ENCODE measurements at places on chromosomes 2 and 18.
A peak's percentile ranks its signal among the peaks of the same experiment; 100 is the strongest.

GRCh38 chr2:38233231-38233983, 143.7 kb downstream of the ATL2 start:
- no peak for DNase-seq

- DNase-seq = no peak
These were observed 129.9 kb upstream of the TFPI start for GRCh38 chr2:187684174-187684573.

GRCh38 chr2:191499874-191500565, 177.9 kb upstream of the NABP1 start:
- no peak for DNase-seq

GRCh38 chr18:58276789-58277739, 233.0 kb downstream of the NEDD4L start:
- no peak for DNase-seq

GRCh38 chr2:43642363-43642762, 5.3 kb downstream of the PLEKHH2 start:
- peak; percentile 21 for DNase-seq

DNA sequence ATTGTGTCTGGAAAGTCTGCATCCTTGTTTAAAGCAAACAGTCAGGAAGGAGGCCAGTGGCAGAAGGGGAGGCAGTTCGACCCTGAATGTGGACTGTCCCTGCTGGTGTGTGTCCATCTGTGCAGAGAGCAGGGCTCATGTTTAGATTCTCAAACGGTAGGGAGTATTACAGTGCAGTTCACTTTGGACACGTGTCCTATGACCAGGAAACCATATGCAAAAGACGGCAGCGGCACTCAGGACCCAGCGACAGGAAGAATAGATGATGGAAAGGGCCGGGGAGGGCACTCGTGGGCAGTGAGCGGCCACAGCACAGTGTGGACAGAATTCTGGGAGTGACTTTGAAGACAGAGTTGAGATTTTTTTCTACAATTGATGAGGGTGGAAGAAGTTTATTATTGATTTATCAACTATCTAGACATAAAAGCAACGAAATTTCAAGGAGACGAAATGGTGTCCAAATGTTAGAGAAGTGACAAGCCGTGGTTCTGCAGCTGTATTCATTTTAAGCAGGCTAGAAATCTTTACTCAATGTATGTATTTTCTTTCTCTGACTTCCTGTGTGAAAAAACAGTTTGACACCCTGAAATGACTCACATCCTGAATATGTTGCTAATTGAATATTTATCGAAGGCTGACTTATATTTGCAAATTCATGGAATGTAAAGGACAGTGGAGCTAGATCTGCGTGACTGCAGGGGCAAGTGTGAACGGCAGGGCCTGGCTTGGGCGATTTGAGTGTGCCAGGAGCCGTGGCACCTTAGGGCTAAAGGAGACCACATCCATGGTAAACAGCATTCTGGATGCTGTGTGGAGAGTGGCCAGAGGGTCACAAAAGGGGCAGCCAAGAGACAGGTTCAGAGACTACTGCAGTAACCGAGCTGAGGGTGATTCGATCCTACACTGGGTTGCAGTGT, 214.2 kb downstream of the PTGR3 start:
- peak; percentile 35 for DNase-seq

DNA sequence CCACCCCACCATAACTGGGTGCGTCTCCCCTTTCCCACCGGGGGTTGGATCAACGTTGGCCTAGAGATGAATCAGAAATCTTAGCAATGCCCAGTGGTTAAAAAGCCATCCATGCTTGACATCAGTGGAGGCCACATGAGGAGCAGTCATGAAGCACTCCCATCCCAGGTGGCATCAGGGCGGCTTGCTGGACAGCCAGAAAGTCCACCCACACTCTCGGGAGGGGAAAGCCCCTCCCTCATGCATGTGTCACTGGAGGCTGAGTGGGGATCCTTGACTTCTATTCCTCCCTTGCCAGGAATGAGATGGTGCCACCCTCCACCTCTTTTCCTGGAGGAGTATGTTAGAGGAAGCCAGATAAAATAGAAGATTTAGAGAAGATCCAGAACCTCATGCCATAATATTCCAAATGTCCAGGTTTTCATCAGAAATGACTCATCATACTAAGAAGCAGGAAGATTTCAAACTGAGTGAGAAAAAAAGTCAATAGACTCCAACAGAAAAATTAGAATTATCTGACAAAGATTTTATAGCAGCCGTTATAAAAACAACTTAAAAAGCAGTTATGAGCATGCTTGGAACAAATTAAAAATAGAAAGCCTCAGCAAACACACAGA, 507.1 kb upstream of the ID2 start:
- DNase-seq = no peak

- no peak for DNase-seq
These were observed 6.7 kb downstream of the UXS1 start for GRCh38 chr2:106187273-106187891.

GRCh38 chr2:65053199-65053598, 3.0 kb upstream of the CEP68 start:
- peak; percentile 72 for DNase-seq

DNA sequence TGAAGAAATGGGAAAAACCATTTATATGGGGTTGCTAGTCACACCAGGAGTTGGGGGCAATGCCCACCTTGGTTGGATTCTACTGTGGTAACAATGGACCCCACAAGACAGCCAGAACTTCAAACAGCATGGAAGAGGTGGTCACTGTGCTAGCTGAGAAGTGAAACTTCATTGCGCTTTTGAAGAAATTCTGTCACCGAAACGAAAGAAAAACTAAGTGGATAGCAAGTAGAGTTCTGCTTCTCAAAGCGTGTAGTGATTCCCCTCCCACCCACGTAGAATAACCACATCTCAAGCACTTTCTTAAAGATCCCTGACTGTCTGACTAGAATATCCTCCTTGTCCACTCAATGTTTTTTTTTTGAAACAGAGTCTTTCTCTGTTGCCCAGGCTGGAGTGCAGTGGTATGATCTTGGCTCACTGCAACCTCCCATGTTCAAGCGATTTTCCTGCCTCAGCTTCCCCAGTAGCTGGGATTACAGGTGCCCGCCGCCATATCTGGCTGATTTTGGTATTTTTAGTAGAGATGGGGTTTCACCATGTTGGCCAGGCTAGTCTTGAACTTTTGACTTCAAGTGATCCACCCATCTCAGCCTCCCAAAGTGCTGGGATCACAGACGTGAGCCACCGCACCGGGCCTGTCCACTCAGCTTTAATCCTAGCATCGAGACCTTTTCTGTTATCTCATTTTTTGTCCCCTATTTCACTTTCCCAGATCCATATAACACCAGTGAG, 30.1 kb upstream of the CCL20 start:
- DNase-seq = no peak

- DNase-seq = peak; percentile 47
These were observed 544.2 kb downstream of the SATB2 start for GRCh38 chr2:198913394-198914152.

DNA sequence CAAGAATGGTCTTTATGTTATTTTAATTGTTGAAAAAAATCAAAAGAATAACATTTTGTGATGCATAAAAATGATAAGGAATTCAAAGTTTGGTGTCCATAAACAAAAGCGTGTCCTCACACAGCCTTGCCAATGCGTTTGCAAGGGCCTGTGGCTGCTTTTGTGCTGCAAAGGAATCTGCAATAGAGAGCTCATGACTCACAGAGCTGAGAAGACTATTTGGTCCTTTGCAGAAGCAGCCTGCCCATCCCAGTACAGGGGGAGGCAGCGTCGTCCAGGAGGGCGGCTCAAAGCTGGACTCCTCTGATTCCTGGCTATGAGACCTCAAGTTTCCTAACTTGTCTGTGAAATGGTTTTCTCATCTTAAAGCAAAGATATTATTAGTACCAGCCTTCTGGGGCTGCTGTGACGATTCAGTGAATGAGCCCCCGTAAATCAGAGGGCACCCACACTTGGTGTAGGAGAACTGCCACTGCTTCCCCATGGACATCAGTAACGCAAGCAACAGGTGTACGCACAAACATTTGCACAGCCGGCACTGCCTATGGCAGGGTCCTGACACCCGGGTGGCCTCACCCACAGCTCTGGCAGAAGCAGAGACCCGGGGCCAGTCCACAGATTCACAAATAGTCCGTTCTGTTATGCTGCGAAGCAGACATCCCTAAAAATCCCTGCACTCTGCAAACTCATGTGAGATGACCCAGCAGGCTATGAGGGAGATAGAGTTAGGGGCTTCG, 70.6 kb upstream of the ASAP2 start:
- no peak for DNase-seq

DNA sequence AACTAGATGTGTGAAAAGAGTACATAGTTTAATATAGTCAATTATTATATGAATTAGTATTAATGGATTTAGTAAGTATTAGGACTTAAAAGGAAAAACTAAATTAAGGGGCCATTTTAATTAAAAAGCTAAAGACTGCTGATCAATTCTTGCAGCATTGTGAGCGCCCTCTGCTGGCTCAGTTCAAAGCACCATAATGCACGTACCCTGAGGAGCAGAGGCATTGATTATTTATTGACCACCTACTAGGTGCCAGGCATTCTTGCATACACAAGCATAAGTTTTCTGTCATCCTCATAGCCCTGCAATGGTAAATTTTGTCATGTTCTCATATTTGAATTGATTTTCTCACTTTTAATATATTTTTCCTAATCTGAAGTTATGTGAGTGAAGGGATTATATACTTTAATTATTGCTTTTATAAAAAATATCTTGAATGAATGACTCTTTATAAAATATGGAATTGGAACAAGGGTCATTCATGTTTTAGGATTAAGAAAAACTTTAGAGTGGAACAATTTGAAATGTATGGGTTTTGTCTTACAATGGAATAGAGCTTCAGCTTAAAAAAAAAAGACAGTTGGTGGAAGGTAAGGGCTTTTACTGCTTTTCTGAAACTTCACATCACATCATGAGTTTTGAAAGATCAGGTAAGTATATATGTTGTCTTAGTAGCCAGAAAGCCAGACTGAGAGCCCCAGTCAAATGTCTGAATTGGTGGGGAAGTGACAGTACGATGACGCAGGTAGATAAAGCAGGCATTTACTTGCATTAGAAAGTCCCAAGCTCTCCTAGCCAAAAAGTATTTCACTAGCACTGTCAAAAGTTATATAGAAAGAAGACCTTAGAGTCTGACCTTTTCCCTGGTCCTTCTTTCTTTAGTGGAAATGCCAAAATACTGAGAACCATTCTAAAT, 9.7 kb downstream of the ITGA4 start:
- peak; percentile 85 for DNase-seq

- DNase-seq = no peak
These were observed 43.2 kb upstream of the GLS start for GRCh38 chr2:190837420-190837819.

GRCh38 chr2:9110893-9111569, 95.6 kb upstream of the ASAP2 start:
- no peak for DNase-seq

DNA sequence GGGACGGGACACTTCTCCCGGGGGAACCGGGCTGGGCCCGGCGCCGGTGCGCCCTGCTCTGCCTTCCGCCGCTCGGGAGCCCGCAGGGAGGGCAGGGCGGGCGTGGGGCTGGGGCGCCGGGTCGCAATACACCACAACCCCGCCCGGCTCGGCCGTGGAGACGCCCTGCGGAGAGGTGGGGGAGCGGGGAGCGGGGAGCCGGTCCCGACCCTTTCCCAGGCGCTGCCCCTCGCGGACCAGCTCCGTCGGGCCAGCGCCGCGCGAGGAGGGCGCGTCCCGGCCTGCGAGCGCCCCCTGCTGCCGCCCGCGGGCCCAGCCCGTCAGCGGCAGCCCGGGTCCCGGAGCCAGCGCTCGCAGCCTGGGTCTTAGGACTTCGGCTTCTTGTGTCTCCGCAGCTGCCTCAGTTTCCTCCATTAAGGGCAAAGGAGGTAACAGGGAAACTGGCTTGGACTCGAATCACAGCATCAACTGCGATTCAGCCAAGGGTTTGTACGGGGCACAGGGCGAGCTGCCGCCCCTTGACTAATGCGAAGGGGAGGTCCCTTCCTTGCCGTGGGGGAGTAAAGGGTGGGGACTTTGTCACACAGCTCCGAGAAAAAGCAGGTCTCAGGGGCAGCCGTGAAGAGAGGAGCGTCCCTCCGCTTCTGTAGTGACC, 635 bp upstream of the ADRA2B start:
- DNase-seq = peak; percentile 29

GRCh38 chr2:1812926-1813325, 68.6 kb upstream of the PXDN start:
- DNase-seq = no peak

GRCh38 chr18:28736223-28736622, 559.3 kb upstream of the CDH2 start:
- no peak for DNase-seq

GRCh38 chr2:8984855-8985254, 18.6 kb downstream of the MBOAT2 start:
- peak; percentile 62 for DNase-seq

DNA sequence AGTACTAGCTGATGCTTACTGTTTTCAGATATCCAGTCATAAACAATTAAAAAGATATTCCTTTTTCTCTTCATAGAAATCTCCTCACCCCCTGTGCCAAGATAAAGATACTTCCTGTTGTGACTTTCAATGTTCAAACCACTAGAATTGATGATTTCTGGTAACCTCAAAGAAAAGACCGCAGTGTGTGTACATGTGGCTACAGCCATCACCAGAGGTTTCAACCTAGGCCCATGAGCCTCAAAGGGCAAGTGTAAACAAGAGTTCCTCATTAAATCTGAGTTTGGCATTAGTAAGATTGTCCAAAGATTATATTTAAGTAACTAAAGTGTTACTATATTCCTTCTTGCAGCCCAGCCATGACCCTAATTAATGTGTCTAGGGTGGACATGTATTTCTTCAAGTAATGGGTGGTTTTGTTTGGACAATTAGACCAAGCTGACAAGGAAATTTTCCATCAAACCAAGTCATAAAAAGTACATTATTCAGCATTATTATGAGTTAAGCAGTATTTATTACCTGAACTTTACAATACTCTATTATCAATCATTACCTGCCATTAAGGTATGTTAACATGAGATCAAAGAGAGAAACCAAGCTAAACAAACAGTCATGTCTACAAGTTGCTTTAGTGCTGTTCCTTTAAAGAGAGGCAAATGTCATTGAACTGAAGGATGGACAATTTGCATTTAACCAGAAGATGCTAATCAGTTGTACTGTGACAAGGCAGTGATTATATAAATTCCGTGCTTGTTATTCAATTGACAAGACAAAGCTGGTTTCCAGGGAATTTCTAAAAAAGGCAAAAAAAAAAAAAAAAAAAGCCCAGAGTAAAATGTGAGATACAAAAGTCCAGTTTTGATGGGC, 382.7 kb downstream of the LNPK start:
- no peak for DNase-seq

DNA sequence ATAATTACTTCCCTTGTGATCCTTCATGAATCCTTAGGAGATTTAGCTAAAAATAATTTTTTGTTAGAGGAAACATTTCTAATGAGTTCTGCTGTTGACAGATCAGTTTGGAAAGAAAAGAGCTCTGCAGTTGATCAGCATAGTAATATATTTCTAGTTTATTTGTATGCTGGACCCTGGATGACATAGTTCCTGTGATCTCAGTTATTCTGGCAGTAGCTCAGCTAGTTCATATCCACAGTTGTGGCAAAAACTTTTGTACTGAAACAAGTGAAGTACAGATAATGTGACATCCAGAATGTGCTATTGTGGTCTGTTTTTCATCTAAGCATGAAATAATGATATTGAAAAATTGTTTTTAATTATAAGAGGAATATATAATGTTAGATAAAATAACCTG, 33.7 kb downstream of the ABI2 start:
- no peak for DNase-seq

GRCh38 chr2:182639971-182640370, 76.1 kb upstream of the DNAJC10 start:
- DNase-seq = no peak

GRCh38 chr2:186059096-186059495, 320.5 kb downstream of the FSIP2 start:
- no peak for DNase-seq

Measured in Kasumi-1 (cell line).